ENCODE measurements at places on chromosomes 1 and 21.

DNA sequence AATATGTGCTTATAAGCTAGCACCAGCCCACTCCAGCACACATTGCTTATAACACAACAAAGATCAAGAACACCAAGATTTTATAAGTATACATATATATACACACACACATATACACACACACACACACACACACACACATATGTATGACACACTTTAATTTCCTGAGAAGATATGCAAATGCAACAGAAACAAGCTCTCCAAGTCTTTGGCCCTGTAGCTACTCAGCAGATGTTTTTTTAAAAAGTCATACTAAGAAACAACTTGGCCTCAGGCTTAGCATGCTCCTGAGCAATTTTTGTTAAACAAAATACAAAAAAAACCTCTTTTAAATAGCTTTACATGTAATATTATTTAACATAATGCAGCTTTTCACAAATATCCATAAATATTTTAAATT lies 11.1 kb downstream of the TNFSF18 start:
- DNase-seq, result no peak

DNA sequence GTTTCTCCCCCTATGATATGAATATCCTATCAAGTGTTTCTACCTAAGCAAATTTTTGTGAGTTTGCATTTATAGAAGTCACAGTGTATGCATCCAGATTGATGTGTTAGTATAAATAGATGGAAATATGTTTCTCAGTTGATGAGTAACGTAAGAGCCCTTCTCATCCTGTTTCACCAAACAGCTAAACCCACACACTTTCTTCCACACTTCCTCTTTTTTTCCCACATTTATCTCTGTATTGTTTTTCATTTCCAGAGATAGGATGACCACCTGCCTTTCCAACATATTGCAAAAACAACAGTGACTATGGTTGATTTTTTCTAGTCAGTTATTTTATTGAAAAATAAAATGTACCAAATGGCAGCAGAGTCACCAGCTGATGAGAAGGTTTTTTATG lies 490.1 kb downstream of the NEGR1 start:
- DNase-seq, result no peak

DNA sequence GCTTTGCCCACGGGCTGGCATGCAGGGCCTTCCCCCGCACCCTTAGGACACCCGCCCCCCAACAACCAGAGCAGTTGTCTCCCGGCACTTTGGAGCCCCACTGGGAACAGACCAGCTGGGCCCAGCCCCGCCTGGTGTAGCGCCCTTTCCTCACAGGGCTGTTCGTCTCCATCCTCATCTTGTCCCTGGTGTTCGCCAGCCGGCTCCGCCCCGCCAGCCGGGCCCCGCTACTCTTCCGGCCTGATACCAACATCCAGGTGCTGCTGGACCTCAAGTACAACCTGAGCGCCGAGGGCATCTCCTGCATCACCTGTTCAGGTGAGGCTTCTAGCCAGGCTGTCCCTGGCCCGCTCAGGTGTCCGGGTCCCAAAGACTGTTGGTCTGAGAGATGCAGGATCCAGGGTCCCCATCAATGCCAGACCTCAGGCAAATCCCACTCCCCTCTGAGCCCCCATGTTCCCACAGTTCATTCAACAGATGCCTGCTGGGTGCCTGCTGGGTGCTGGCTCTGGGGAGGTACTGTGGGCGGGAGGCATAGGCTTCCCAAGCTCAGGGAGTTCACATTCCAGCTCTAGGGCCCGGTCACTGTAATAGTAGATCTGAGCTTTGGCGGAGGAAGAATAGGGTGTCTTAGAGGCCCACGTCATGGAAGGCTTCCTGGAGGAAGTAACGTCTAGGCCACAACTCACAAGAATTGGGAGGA lies 41.7 kb downstream of the DISP3 start:
- no peak for DNase-seq

- no peak for DNase-seq
These were observed 9.1 kb downstream of the INKA2 start for GRCh38 chr1:111729946-111730681.

GRCh38 chr21:31730712-31731055 lies 1.2 kb downstream of the SCAF4 start:
- DNase-seq, result no peak

DNA sequence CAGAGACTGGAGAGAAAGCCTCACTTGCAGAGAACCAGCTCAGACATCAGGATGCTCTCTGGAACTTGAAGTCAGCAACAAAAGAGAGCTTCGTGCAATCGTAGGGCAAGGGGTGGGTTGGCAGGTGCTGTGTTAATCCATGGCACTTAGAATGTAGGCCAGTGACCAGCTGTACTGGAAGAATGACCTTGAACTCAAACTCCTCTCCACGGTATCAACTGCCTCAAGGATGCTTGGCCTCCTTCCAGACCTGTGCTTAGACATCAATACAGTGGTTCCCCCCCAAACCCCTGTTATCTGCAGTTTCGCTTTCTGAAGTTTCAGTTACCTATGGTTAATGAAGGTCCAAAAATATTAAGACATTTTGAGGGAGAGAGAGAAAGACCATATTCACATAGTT lies 6.5 kb downstream of the KANK4 start:
- DNase-seq, result peak; percentile 56

- no peak for DNase-seq
These were observed 140.5 kb upstream of the MAP1LC3C start for GRCh38 chr1:242139442-242139841.

- DNase-seq, result peak; percentile 72
These were observed 66.4 kb upstream of the BTG3 start for GRCh38 chr21:17679002-17679600.

- DNase-seq, result no peak
These were observed 28.4 kb upstream of the CD84 start for GRCh38 chr1:160607672-160608032.

GRCh38 chr1:101043776-101044175 lies 18.2 kb upstream of the DPH5 start:
- no peak for DNase-seq

- DNase-seq, result no peak
These were observed 98.1 kb downstream of the LHX9 start for GRCh38 chr1:198015309-198015708.

GRCh38 chr1:46394108-46394871 lies at the start of gene FAAH:
Gene FAAH, plus strand, starts transcription at chr1:46394317. Its CDS starts 32 bp downstream, at chr1:46394349.
- DNase-seq, result peak; percentile 85

- peak; percentile 89 for DNase-seq
These were observed 33.0 kb downstream of the LAMC2 start for GRCh38 chr1:183218971-183219615.

GRCh38 chr1:226939438-226940028 lies 561 bp upstream of the COQ8A start:
- DNase-seq, result peak; percentile 87

DNA sequence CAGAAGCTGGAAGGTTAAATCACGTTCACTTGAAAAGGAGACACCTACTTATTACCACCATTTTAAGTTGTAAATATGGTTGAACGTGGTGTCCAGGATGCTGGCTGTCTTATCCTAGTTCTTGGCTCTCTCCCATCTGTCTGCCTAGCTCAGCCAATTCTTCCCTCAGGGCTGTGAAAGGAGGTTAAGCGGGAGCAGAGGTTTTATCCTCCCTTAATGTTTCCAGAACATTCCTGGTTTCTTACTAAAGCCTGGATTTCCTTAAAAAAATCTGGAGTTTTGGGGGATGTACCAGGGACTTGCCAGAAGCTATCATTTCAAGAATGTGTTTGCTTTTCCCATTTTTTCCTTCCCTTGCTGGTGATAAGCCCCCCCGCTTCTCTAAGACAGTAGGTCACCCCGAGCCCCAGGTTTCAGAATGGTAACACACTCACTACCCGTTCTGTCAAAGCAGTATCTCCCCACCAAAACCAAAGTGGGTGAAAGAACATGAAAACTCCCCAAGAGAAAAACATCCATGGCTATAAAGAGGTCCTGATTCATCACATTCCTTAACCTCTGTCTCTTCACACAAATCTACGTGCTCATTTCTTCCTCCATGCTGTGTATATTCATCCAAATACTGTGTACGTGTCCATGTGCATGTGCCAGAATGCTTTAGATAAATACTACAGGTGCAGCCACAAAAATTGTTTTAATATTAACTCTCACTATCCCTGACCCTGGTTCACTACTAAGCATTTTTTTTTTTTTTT lies 114.7 kb downstream of the MAP3K21 start:
- DNase-seq, result no peak

DNA sequence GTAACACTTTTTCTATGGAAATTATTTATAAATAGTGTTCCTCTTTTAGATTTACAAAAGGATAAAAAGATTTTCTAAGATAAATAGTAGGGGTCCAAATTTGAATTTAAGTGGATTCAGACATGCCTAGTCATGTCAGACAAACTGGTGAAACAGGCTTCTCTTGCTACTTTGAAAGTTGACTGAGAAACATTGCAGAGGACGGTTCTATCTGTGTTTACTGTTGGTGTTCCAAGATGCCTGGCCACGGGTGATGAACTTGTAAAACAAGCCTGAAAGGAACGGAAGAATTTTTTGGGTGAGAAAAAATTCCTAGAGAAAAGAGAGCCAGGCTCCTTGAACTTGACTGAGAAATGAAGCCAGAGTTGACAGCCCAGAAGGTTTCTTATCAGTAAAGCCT lies 2.2 kb downstream of the KRTAP19-1 start:
- no peak for DNase-seq

DNA sequence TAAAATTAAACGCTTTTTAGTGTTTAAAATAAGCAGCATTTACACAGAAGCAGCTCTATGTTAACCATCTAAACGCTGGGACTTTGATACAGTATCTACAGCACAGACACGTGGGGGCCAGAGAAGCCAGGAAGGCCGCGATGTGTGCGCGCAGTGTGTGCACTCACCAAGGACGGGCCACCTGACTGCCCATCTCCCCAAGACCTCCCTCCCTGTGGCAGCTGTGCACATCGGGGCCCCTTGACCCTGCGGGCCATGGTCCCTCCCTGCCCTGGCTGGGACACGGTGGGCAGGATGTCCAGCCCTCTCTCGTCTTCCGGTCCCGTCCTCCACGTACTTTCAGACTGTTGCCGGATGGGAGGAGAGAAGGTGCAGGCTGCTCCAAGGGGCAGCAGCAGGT lies 4.2 kb downstream of the TAS1R3 start:
- no peak for DNase-seq

DNA sequence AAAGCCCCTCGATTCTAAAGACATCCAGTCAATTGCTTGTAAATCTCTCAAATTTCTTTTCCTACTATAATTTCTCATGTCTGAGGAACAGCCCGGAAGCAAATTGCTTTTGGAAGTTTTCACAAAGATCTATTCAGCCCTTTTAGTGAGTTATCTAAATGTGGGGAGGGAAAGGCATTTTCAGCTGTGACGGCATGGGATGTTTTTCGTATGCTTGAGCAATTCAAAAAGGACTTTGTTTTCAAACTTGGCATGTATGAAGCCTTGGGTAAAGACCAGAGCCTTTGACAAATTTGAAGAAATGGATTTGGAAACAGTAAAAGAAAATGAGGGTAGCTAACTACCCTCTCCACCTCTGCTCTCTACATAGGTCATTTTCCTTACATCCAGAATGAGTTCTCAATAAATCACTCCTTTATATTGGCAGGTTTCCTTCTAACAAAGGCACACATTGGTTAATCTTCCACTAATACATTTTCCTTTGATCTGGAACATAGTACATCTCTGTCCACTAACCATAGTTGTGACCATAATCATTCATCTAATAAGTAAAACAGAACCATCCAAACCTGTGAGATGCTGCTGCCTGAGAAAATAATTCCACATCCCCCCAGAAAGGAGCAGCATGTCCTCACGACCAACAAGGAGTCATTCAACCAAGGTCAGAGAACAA lies 66.1 kb upstream of the ADAM30 start:
- DNase-seq, result no peak

DNA sequence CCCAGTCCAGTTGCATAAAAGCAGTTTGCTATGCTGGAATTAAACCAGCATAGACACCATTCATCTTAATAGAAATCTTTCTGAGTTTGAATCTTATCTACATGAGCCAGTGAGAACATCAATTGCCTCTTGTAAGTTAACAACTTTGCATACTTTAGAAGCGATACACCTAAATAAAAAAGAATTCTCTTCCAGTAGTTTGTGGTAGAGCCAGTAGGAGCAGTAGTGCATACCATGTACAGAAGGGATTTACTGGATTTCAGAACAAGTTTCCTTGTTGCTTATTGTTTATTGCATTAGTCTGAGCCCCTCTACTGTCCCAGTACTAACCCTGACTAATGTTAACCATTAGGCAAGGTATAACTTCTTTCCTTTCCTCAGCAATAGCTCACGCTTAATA lies 313.1 kb downstream of the TGFB2 start:
- no peak for DNase-seq

GRCh38 chr1:199272628-199273086 lies 633.8 kb downstream of the PTPRC start:
- DNase-seq, result no peak

DNA sequence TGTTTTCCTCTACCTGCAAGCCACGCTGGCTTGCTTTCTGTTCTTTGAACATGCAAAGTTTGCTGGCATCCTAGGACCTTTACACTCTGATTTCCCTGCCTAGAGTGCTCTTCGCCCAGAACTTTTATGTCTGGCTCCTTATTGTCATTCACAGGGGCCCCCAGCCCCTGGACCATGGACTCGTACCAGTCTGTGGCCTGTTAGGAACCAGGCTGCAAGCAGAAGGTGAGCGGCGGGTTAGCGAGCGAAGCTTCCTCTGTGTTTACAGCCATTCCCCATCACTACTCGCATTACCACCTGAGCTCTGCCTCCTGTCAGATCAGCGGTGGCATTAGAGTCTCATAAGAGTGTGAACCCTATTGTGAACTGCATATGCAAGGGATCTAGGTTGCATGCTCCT lies 73.0 kb downstream of the ATG4C start:
- DNase-seq, result no peak

DNA sequence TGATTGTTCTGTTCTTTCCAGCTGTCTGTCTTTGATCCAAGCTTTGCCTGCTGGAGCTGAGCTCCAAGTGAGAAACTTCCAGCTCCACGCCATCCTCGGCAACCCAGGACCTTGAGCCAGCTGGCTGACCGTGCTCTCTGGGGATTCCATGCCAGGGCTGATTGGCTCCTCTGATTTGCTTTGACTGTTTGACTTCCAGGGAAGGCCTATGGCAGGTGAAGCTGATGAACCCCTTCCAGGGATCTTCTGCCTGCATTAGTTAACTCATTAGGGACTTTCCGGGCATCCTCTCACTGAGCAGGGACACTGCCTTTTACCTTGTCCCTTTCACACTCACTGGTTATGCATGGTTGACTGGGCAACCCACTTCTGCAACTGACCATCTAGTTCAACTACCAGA lies 406.1 kb downstream of the RPS6KC1 start:
- DNase-seq, result no peak

GRCh38 chr1:87497380-87498203 lies 168.9 kb downstream of the LMO4 start:
- no peak for DNase-seq

DNA sequence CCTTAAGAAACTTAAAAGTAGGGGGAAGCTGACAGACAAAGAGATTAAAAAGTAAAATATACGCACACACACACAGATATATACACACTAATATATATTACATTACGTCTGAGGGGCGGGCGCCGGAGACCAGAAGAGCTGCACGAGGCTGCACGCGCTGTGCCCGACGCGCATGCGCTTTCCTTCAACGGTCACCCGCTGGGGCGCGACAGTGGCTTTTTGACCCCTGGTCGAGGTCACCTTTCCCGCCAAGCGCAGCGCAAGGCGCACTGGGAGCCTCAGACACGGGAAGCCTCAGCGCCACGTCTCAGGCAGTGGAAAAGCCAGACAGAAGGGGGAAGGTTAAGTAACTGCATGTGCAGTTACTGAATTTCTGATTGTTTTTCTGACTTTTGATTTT lies at the start of gene HORMAD1:
TSS of gene HORMAD1 (minus strand) at position 193 of the 400 bp plus-strand sequence. CDS start 1,390 bp downstream, outside the sequence.
- no peak for DNase-seq

GRCh38 chr1:213844632-213845031 lies 143.1 kb upstream of the PROX1 start:
- DNase-seq, result no peak
